ENCODE measurements at places on chromosomes 2 and 18.
A peak's percentile ranks its signal among the peaks of the same experiment; 100 is the strongest.

DNA sequence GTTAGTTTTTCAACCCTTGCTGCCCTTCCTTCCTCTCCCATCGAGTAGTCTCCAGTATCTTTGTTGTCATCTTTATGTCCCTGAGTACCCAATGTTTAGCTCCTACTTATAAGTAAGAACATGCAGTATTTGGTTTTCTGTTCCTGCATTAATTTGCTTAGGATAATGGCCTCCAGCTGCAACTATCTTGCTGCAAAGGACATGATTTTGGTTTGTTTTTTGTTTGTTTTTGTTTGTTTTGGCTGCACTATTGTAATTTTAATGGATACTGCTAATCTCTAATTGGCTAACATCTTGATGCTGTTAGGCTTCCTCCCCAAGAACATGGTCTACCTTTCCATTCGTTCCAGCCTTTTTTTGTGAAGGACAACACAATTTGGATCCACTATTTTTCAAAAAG, 31.2 kb upstream of the HNRNPLL start:
- DNase-seq, result no peak

GRCh38 chr2:221322741-221323140, 249.4 kb downstream of the EPHA4 start:
- DNase-seq, result no peak

DNA sequence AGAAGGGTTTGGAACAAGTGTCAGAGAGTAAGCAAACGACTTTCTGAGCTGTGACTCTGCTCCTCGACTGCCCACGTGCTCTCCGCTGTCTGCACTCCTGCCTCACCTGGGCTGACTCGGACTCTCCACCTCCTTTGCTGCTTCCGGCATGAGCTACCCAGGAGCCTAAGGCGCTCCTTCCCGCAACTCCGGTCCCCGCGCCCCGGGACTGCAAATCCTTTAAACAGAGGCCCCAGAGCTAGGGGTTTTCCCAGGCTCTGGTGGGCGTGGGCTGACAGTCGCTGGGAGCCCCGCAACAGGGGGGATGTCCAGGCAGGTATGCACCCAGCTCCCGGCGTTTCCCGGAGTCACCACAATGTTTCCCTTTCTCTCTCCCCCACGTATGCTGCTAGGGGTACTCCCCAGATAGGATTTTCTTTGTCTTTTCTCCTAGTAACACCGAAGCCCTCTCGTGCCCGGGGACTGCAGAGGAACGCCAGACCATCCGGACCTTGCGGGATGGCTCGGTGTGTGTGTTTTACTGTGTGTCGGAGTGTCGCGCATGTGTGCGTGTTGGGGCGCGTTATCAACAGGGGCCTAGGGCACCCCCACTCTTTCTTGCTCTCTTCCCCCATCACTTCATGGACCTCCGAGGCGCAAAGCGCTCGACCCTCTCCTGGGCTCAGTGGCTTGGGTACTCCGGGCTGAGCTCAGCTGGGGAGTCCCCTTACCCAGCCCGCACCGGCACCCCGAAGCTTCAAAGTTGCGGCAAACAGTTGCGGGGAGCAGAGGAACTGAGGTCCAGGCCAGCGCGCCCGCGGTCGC, 691 bp upstream of the THSD7B start:
- no peak for DNase-seq

GRCh38 chr18:79950515-79951341, 725 bp downstream of the SLC66A2 start:
- DNase-seq, result peak; percentile 58

DNA sequence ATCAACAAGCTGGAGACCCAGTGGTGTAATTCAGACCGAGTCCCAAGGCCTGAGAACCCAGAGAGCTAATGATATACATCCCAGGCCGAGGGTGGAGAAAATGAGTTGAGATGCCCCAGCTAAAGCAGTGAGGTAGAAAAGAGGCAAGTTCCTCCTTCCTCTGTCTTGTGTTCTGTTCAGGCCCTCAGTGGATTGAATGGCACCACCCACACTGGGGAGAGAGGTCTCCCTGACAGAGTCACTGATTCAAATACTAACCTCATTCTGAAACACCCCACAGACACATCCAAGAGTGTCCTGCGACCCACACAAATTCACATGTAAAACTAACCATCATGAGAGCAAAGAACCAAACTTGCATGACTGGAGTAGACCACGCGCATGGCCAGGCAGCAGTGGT, 215.3 kb downstream of the ANAPC1 start:
- DNase-seq, result no peak

GRCh38 chr2:9773903-9774239, 69.4 kb upstream of the TAF1B start:
- DNase-seq, result no peak

GRCh38 chr18:33578518-33579348, 714 bp downstream of the ASXL3 start:
- peak; percentile 75 for DNase-seq

- no peak for DNase-seq
These were observed 5.9 kb upstream of the CETN1 start for GRCh38 chr18:574149-574860.

GRCh38 chr2:208118918-208119317, 5.4 kb downstream of the CRYGD start:
- no peak for DNase-seq

GRCh38 chr18:60596928-60597327, 224.4 kb upstream of the MC4R start:
- DNase-seq, result no peak

DNA sequence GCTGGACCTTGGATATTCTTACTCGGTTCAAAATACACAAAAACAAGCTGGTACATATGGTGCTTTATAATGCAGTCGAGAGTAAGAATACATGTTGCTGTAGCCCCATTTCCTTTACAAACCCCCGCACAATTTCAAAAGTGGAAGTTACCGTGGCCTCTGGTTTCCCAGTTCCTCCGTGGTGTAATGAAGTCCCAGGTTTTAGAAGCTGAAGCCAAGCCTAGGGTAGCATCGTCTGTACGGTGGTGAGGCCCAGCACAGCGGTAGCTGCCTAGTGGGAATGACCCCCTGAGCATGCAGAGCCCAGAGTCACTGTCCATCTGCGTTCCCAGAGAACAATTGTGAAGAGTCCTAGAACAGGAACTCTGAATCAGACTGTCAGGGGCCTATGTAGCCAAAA, 171.8 kb downstream of the ASXL3 start:
- no peak for DNase-seq

DNA sequence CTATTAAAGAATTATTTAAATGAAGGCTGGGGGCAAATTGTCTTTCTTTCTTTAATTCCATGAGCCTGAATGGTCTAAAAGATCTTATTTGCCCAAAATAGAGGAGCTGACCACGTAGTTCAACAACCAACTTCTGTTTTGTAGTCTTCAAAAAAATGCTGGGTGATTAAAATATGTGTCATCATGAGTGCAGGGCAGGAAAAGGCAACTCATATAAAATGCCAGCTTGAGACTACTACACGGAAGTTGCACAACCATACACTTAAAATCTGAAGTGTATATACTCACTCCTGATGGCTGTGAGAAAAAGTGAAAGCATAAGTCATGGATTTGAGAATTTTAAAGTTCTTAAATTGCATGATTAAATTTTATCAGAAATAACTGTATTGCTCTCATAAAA, 210.9 kb downstream of the DYM start:
- no peak for DNase-seq

- DNase-seq, result peak; percentile 72
These were observed 617 bp downstream of the SRBD1 start for GRCh38 chr2:45610281-45611019.
